ENCODE measurements at places on chromosomes 13 and 19.

DNA sequence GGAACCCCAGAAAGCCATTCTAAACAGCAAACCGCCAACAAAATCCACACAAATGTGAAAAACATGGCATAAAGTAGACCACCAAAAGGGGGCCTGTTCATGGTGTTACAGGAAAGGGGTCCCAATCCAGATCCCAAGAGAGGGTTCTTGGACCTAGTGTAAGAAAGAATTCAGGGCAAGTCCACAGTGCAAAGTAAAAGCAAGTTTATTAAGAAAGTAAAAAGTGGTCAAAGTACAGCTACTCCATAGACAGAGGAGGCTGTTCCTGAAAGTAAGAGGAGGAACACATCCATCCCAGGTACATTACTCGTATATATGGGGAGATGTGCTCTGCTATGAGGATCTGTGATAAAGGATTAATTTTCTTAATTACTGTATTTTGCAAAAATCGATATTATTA, 67.8 kb upstream of the SLC15A1 start:
- no peak for DNase-seq

- no peak for DNase-seq
Measured at GRCh38 chr19:30006207-30006606, 64.2 kb downstream of the URI1 start.

DNA sequence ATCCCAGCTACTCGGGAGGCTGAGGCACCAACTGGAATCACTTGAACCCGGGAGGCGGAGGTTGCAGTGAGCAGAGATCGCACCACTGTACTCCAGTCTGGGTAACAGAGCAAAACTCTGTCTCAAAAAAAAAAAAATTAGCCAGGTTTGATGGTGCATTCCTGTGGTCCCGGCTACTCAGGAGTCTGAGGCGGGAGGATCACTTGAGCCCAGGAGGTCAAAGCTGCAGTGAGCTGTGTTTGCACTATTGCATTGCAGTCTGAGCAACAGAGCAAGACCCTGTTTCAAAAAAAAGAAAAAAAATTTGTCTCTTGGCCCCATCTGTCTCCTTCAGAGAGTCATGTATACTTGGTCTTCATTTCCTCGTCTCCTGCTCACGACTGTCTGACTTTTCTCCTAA, 1.6 kb downstream of the CCDC97 start:
- no peak for DNase-seq

DNA sequence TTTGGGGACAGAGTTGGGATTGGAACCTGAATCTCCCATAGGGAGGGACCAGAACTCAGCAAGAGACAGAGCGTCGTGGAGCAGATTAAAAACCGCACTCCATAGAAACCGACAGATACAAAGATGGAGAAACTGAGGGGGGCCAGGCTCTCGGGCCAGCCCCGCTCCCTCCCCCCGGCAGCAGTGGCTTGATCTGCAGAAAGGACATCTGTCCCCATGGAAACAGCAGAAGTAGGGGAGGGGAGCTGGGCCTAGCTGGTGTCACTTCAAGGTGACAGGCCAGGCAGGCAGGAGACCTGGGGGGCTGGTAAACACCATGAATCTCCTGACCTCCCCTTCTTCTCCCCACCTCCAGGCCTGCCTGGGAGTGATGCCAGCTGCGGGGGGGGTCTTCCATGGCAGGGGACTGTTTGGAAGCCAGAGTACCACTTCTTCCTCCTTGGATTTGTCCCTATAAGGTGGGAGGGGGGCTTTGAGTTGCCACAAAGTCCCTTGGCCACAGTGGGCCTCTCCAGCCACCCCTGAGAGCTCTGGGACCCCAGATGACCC, 10.9 kb downstream of the TMIGD2 start:
- DNase-seq: no peak

- no peak for DNase-seq
Measured at GRCh38 chr13:107964395-107964794, 250.9 kb downstream of the LIG4 start.

DNA sequence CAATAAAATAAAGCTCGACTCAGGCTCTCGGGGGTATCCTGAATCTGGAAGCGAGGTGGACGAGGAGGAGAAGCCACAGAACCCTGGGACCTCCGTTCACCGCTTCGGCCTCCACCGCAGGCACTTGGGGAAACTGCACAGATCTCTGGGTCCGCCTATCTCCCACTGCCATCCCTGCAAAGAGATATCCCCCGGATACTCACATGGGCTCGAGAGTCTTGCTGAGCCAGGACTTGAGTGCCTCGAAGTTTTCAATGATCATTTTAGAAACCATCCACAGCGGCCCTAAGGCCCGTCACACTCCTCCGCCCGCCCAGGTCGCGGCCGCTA, 589 bp downstream of the RBM26 start:
- DNase-seq: no peak

- DNase-seq: no peak
Measured at GRCh38 chr19:38642176-38642575, 5.3 kb upstream of the ACTN4 start.

GRCh38 chr19:23351806-23352205, 43.5 kb downstream of the ZNF91 start:
- no peak for DNase-seq

DNA sequence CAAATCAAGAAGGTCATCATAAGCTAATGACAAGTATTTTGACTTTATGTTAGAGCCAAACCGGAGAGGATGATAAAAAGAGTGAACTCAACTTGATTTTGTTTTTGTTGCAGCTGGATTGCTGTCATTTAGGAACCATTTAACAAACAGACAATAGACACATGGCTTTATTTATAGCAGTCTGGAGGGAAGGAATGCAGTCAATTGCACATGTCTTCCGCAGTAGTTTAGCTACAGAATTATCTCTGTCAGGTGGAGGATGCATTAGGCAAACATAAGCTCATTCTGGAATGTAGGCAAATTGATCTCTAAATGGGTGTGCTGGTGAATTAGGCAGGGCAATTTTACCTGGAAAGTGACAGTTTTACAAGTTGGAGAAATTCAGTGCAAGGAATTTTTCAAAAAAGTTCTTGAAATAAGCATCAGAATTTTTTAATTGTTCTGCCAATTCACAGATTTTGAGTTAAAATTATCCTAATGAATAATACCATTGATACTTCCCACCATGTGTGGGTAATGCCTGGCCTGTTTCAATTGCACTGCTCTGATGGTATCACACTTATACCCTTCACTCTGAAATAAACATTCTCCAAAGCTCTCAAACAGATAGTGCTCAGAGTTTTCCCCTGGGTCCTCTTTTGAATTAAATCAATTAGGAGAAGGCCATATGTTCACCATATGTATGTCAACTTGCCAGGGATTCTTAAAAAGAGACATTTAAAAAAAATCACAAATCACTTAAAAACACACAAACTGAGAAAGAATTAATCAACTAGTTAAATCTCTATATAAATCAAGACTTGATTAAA, 318.3 kb downstream of the NDFIP2 start:
- DNase-seq: no peak

GRCh38 chr13:110644892-110645521, 29.7 kb downstream of the NAXD start:
- DNase-seq: no peak

DNA sequence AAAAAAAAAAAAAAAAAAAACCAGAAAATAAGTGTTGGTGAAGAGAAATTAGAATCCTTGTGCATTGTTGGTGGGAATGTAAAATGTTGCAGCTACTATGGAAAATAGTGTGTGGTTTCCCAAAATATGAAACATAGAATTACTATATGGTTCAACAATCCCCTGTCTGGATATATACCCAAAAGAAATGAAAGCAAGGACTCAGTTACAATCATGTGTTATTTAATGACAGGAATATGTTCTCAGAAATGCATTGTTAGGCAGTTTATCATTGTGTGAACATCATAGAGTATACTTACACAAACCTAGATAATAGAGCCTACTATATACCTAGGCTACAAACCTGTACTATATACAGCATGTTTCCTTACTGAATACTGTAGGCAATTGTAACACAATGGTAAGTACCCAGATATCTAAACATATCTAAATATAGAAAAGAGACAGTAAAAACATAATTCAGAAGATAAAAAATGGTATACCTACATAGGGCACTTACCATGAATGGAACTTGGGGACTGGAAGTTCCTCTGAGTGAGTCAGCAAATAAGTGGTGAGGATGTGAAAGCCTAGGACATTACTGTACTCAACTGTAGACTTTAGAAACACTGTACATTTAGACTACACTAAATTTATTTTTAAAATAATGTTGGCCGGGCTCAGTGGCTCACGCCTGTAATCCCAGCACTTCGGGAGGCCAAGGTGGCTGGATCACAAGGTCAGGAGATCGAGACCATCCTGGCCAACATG, 25.7 kb upstream of the SLC7A1 start:
- DNase-seq: no peak

GRCh38 chr19:33734913-33735312, 61.8 kb upstream of the KCTD15 start:
- no peak for DNase-seq

GRCh38 chr19:32876236-32876918, 6.8 kb upstream of the SLC7A9 start:
- DNase-seq: no peak

DNA sequence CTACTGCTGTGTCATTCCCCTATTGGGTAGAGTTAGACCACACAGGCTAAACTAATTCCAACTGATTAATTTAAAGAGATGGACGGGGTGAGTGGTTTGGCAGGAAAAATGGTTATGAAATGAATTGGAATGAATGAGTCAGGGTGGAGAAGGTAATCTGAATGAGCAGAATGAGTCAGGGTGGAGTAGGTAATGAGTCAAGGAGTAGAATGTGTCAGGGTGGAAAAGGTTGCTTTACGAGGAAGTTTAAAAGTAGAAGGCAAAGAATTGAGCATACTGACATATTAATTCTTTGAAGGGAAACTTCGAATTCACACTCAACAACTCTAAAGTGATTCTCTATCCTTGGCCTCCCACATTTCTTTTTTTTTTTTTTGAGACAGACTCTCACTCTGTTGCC, 12.7 kb upstream of the ZNF121 start:
- DNase-seq: no peak

DNA sequence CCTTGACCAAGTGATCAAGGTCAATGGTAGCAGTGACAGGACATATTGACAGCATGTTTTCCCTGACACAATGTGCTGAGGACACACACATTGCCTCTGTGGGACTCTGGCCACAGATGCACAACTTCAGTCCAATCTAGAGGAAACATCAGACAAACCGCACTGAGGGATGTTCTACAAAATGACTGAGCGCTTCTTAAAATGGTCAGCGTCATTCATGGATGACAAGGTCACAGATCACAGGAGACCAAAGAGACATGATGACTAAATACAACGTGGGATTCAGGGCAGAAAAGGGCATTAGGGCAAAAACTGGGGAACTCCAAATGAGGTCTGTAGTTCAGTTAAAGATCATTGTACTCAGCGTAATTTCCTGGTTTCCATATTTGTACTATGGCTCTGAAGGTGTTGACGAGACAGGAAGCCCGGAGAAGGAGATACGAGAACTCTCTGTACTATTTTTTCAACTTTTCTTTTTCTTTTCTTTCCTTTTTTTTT, 20.6 kb downstream of the PBX4 start:
- no peak for DNase-seq

- no peak for DNase-seq
Measured at GRCh38 chr19:44740351-44740824, 8.1 kb upstream of the BCL3 start.

GRCh38 chr13:42405665-42406390, 133.9 kb downstream of the AKAP11 start:
- DNase-seq: no peak

GRCh38 chr19:49436381-49437017, 4.8 kb downstream of the SLC17A7 start:
- no peak for DNase-seq

DNA sequence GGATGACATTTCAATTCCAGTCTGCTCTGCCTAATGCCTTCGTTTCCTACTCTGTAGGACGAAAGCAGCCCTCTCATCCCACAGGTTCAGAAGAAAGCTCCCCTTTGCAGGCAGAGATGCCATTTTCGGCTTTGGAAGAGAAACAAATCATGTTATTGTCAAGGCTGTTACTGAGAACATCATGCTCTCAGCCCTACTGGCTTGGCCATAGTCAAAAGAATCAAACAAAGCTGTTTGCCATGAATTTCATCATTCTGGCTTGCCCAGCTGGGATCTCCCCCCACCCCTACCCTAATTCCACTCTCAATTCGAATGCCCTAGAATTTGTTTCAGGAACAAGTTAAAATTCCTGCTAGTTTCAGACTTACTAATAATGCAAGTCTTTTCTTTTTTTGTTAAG, 162.3 kb upstream of the SERP2 start:
- no peak for DNase-seq

DNA sequence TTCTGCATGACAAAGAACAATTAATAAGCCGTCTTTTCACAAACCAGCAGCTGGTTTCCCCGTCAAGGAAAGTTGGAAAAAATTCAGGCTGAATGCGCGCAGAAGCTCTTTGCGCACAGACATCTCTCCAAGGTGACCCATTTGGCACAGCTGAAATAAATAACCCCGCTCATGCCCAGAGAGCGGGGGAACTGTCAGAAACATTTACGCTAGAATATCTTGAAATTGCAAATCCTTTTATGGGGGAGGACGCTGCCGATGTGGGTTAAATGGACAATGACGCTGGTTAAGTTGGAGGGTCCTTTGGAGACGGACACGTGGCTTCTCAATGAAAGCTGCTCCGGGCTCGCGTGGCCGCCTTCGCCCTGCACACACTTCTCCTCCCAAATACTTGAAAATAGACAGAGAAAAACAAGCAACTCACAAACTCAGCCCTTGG, 30.6 kb downstream of the GSX1 start:
- no peak for DNase-seq

DNA sequence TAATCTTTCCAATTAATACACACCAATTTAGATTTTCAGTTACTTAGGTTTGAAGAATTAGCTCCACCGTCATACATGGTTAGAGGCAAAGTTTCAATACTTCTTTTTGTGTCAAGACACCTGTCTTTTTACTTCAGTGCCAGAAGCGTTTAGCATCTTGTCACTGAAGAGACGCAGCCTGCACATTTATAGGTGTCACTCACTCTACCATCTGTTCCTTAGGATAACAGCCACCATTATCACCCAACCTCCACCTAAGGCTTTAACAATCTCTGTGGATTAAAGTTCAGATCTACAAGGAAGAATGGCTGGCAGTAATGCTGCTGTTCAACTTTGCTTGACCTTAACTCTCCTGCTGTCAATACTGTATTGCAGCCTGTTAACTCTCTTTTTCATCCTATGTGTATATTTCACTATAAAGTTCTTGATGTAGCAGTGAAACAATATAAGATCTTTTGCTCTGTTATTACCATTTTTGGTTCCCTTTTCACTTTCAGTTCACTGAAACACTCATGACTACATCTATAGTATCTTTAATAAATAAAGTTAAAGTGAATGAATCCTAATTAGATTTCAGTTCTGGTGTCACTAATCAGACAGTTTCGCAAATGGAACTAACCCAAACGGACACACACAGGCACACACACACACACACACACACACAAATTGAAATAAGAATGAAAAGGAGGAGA, 435.6 kb downstream of the PCDH9 start:
- no peak for DNase-seq

- DNase-seq: no peak
Measured at GRCh38 chr13:27396252-27396846, 28.1 kb upstream of the GTF3A start.

GRCh38 chr13:97257228-97257755, 35.2 kb downstream of the MBNL2 start:
- no peak for DNase-seq

GRCh38 chr19:19423322-19423721, 17.8 kb downstream of the GATAD2A start:
- DNase-seq: no peak
